Coronary artery (tissue), 2 donors: ENCODE measurements at places on chromosomes 5 and 9.
A peak's percentile ranks its signal among the peaks of the same experiment; 100 is the strongest.

- DNase-seq = no peak
Observed at GRCh38 chr5:36685631-36686288, 79.4 kb downstream of the SLC1A3 start.

- no peak for DNase-seq
Observed at GRCh38 chr5:176646707-176647029, 616 bp upstream of the TSPAN17 start.

DNA sequence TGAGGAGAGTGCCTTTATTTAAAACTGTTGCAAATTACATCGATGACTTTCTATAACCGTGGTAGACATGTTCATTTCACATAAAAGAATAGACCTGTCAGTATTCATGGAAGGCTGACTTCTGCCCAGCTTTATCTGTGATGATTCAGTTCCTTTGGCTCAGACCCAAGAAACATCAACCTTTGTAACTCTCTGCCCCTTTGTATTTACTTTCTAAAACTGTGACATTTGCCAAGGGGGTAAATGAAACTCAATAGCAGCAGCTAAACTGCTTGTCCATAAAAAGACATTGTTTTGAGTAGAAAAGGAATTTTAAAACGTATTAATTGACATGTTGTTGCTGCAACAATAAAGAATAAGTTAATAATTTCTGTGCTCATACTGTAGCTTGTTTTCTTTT, 137.8 kb upstream of the ANKH start:
- no peak for DNase-seq

GRCh38 chr5:109701252-109701651, 11.5 kb downstream of the MAN2A1 start:
- no peak for DNase-seq

- DNase-seq = no peak
Observed at GRCh38 chr5:44622331-44622730, 186.4 kb upstream of the MRPS30 start.

DNA sequence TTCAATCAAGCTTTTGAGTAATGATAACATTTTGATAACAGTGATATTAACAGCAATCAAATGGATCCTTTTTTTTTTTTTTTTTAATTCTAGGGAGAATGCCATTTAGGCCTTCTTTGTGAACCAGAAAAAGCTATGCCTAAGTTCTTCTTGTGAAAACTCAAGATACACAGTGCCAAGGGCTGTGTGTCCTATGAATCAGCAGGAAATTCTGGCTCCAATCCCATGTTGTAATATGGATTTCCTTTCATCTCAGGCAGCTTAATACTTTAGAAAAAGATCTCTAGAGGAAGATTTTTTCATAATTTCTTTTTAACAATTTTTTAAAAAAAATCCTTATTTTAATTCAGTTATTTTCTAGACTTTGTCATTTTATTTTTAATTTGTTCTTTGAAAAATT, 96.1 kb downstream of the NUDT12 start:
- DNase-seq = no peak

DNA sequence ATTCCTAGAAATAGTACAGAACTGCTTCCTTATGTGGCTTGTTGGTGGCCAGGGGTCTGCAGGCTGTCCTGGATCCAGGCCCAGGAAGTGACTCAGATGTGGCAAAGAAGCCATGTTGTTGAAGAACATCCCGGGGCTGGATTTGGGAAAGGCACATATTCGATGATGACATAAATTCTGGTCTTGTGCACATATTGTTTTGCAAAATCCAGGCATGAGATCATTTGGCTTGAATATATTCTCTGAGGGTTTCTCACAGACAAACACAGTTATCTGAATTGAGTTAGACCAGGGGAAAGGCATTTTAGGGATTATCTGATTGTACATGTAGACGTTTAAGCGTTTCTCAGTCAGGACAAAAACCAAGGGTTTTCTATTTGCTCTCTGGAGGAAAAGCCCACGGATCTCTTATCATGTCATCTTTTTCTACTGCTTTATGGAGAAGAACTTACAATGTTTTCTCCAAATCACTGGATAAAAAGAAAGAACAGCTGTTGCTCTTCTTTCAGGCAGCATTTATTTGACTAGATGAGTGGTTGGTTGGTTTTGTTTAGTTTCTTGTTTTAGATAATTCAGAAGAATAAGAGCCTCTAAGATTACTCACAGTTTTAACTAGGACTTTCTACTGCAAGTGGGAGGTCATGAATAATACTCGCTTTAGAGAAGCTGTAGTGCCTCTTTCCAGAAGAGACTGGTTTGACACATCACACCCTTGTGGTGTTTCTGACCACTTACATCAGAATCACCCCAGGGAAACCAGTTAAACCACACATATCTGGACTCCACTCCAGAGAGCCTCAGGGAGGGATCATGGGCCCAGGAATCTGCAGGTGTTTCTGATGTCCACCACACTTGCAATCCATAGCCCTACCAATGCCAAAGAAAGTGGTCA, 29.5 kb upstream of the LHFPL2 start:
- peak; percentile 82 for DNase-seq

- no peak for DNase-seq
Observed at GRCh38 chr5:95725937-95726810, 5.0 kb upstream of the RHOBTB3 start.

DNA sequence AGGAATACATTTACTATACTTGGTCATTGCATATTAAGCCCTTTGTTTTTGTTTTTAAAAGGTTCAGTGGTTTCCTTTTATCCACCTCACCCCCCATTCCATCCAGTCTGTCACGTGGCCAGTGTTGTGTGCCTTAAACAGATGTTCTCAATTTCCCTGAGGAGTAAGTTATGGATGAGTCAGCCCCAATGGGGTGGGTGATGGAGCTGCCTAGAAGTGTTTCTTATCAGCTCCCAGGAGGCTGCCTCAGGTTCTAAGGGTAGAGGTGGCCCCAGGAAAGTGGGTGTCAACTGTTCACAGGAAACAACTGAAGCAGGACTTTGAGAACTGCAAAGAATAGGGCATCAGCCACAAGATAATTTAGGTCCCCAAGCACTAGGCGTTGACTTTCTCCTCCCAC, 41.1 kb downstream of the ACTBL2 start:
- no peak for DNase-seq

DNA sequence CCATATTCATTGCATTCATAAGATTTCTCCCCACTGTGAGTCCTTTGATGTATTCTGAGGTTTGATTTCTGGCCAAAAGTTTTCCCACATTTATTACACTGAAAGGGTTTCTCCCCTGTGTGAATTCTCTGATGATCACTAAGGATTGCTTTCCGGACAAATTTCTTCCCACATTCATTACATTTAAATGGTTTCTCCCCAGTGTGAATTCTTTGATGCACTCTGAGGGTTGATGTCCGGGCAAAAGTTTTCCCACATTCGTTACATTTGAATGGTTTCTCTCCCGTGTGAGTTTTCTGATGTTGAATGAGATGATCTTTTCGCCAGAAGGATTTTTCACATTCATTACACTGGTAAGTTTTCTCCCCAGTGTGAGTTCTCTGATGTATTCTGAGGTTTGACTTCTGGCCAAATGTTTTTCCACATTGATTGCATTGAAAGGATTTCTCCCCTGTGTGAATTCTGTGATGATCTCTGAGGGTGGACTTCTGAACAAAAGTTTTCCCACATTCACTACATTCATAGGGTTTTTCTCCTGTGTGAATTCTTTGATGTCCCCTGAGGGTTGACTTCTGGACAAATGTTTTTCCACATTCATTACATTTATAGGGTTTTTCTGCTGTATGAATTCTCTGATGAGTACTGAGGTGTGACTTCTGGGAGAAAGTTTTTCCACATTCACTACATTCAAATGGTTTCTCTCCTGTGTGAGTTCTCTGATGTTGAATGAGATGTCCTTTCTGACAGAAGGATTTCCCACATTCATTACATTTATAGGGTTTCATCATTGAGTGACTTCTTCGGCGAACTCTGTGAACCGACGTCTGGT, 18.8 kb downstream of the ZNF510 start:
- DNase-seq = no peak

DNA sequence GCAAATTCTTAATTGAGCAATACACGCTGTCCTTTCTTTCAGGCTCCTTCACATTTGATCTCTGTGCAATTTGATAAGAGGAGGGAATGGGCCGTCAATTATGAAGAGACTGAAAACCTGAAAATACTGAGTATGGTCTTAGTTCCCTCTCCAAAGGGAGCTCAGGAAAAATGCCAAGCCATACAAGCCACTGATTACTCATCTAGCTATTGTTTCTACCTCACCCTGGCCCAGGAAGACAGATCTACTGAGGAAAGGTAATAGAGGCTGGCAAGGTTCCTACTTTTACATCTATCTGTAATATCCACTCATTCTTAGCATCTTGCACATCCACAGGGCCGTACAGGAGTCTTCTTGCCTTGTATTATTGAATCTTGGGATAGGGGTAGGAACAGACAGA, 23.7 kb upstream of the TNC start:
- DNase-seq = no peak

DNA sequence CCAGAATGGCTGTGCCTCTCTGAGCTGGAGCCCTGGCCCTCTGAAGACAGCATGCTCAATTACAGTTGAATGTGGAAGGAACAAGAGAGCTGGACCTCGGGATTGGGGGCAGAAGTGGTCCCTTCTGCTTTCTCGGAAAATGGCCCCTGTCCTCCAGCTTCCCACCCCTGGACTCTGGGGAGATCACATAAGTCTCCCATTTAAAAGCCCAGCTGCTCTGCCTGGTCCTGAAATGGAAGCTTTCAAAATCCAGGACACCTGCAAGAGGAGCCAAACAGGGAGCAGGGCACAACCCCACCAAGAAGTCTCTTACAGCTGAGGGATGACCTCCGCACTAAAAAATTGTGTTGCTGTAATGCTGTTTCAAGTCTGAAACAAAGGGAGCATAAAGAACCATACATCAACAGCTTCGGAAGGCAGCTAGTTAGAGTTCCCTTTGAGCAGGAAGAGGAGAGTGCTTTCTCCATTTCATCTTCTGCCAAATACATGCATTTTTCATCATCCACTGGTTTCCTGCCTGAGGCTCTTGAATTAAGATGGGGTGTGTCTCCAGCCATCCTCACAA, 48.2 kb downstream of the TGFBI start:
- no peak for DNase-seq

- DNase-seq = no peak
Observed at GRCh38 chr5:6675784-6676491, 37.3 kb upstream of the TENT4A start.

- no peak for DNase-seq
Observed at GRCh38 chr9:137167277-137167746, 2.5 kb downstream of the LRRC26 start.

DNA sequence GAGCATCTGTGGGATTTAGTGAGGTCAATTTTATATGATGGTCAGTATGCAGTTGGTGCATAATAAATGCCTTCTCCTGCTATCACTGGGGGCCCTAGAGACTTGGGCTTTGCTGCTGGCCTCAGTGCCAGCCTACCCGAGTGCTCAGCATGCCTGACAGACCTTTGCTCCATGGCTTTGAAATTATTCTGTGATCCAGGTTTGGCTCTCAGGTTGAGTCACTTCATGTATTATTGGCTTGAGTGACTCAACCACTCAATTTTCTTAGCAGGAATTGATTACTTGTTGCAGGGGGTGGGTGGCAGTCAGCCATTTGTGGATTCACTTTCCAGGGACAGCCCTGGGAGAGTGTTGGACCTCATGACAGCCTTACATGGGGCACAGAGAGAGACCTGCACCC, 13.5 kb downstream of the SLC25A48 start:
- DNase-seq = no peak

- DNase-seq = no peak
Observed at GRCh38 chr5:131277875-131278740, 14.3 kb downstream of the CDC42SE2 start.

DNA sequence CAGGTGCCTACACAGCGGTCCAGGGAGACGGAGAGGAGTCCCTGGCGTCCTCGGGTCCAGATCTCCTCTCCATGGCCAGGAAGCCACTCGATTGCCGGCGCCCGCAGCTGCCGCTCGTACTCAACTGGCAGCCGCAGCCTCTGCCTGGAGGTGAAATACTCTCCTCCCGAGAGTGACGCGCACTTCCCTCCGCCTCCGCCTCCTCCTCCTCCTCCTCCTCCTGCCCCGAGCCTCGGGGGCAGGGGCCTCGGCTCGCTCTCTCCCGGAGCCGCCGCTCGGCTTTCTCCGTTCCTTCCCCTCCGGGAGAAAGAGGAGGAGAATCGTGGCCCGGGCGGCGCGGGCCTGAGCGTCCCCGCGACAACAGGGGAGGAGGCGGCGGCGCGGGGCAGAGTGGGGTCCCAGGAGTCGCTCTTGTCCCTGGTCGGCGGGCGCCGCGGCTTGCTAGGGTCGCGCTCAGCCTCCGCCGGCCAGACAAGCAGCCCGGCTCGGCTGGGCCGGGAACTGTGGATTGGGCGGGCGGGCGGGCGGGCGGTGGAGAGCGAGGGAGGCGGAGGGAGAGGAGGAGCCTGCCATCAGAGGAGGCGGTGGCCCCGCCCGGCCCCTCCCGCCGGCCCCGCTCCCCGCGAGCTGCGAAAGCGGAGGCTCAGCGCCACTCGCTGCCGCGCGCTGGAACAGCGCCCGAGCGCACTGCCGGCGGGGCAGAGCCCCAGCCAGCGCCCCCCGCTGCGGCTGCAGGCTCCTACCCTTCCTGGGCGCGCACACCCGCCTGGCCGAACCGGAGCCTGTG, at the start of gene CEMIP2:
Gene CEMIP2, minus strand, starts transcription at position 126 of the 787 bp plus-strand sequence. CDS start 18,140 bp downstream, outside the sequence.
- peak; percentile 91 for DNase-seq

GRCh38 chr5:366541-367357, 45.2 kb downstream of the AHRR start:
- no peak for DNase-seq

GRCh38 chr5:29001666-29002065, 1963.3 kb upstream of the CDH9 start:
- no peak for DNase-seq

GRCh38 chr5:17114233-17114632, 103.2 kb upstream of the BASP1 start:
- DNase-seq = no peak

DNA sequence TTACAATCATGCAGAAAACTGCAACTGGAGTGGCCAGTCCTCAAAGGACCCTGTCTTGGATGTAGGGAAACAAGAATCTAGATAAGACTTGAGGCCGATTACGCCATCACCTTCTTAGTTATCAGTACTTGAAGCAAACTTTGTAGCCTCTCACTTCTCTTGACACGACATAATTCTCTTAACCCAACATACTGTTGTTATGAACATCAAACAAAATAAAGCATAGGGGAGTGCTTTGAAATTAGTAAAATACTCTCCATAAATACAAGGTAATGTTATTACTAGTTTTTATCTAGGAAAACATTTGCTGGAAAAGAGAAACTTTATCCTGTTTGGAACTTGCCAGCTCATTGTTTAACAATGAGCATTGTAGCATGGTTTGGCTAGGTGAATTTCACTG, 574.9 kb upstream of the DMAC1 start:
- no peak for DNase-seq

- DNase-seq = no peak
Observed at GRCh38 chr5:44869928-44870327, 61.2 kb downstream of the MRPS30 start.

- no peak for DNase-seq
Observed at GRCh38 chr9:27126670-27127069, 17.6 kb downstream of the TEK start.

DNA sequence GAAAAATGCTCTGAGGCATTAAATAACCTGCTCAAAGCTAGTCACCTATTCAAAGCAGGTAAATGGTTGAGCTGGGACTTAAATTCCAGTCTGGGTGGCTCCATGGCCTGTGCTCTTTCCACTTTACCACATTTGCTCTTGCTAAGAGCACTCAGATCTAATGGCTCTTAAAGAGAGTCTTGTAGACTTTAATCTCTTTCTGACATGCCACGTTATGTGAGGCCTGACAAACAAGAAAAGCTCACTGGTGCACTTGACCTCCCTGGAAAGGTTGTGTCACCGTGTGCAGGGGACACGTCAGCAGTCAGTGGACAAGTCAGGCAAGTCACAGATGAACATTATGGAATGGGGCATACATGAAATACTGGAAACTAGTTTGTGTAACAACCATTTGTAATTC, 129.9 kb upstream of the RPS23 start:
- DNase-seq = no peak

GRCh38 chr5:137695651-137696428, 40.0 kb downstream of the KLHL3 start:
- no peak for DNase-seq
